ENCODE measurements at places on chromosomes 6 and 20.

DNA sequence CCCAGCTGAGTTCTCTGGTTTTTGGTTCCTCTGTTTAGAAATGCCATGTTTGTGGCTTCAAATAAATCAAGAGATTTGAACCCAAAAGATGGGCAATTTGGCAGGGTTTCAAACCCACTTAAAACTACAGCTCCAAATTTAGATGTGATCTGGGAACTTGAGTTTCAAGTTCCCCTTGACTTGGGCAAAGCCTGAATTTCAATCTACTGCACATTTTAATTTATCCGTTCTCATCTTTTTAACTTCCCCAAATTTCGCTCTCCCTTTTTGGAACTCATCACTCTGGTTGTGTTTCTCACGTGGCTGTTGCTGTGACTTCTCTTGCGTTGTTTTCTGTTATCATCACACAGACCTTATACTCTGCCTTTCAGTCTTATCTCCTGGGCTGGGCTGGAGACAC is 230.9 kb downstream of the CDC5L start:
- no peak for DNase-seq

DNA sequence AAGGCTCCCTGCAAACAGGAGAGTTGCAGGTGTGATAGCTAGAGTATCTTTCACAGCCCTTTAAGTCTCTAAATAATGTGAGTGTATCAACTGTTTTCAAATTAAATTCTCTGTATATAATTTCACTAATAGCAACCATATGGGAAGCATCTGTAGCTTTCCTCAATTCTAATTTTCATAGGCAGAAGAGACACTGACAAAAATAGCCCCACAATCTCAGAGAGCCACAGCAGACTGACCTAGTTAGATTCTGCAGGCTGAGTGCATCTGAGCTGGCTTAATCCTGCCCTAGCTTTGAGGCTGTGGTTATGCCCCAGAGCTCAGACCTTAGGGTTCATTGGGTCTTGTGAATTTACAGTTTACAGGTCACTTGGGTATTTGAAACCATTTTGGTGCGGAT is 63.9 kb downstream of the MAP7 start:
- DNase-seq = no peak

DNA sequence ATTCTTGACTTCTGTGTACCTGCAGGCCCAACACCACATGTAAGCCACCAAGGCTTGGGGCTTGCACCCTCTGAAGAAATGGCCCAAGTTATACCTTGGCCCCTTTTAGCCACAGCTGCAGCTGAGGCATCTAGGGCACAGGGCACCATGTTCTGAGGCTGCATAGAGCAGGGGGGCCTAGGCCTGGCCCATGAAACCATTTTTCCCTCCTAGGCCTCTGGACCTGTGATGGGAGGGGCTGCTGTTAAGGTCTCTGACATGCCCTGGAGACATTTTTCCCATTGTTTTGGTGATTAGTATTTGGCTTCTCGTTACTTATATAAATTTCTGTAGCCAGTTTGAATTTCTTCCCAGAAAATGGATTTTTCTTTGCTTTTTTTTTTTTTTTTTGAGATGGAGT is 50.4 kb upstream of the SEC63 start:
- DNase-seq = no peak

DNA sequence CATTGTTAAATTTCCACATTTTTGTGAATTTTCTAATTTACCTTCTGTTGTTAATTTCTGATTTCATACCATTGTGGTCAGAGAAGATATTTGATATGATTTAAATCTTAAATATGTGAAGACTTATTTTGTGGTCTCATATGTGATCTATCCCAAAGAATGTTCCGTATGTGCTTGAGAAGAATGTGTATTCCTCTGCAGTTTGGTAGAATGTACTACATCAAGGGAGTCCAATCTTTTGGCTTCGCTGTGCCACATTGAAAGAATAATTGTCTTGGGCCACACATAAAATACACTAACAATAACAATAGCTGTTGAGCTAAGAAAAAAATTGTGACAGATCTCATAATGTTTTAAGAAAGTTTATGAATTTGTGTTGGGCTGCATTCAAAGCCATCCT is 176.2 kb upstream of the PRND start:
- DNase-seq = no peak

GRCh38 chr6:155155787-155156447 is 107.9 kb upstream of the CLDN20 start:
- DNase-seq = no peak

GRCh38 chr6:101605874-101606273 is 212.4 kb downstream of the GRIK2 start:
- no peak for DNase-seq

GRCh38 chr6:106897580-106897979 is 76.9 kb downstream of the CD24 start:
- no peak for DNase-seq

DNA sequence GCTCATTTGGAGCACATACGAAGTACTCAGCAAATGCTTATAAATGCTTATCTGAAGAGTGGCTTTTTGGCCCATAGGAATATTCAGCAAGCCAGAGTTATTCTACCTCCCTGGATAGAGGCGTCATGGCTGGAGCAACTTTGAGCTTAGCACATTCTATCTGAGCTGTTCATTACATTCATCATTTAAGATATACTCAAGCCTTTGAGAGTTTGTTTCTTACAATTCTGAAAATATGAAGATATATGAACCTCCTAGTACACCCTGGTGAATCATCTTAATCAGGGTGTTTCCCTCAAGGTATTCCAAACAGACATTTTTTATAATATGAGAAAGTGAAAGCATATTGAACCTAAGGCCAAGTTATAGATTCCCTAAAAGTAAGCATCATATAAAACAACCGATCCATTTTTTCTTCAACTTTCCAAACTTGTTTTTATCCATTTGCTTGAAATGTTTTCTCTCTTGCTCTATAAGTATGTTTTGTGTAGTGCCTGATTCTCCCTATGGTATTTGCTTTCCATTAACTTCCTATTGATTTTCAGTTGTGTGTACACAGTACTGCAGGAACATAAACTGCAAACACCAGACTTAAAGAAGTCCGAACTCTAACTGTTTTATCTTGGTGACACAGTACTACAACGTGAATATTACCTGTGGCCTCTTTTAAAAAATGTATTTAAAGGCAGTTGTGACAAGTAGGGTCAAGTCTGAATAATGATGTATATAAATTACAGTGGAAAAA is 139.7 kb upstream of the PTPRK start:
- no peak for DNase-seq

DNA sequence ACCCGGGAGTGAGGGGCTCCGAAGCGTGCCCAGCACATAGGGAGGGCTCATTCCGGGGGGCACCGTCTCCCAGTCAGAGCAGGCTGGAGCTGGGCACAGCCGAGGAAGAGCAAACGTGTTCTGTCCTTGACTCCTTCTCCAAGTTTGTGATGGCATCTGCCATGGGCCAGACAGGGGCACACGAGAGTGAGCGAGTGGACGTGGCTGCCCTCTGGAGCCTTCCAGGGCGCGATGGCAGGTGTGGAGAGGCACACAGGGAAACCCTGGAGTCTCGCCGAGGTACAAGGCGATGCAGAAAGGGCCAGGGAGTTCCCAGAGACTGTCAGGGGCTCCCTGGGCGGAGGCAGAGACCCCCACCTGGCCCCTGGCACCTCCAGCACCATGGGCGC is 9.9 kb upstream of the GATA5 start:
- DNase-seq = no peak

DNA sequence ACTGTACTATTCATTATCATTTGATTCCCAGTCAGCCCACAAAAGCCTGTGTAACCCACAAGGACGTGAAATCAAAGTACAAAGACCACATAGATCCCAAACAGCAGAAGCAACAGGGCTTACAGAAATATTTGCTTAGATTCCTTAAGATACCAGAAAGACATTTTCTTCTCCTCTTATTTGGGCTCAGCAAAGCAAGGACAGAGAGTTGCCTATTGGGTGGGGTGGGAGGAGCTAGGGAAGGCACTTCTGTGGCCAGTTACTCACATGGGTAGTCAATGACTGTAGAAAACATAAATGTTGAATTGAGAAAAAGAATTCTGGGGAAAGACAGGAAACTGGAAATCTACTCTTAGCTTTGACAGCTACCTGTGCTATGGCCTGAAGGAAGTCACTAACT is 19.8 kb downstream of the PDE7B start:
- DNase-seq = no peak

GRCh38 chr20:44089987-44090674 is 96.9 kb downstream of the JPH2 start:
- DNase-seq = peak; percentile 46

GRCh38 chr6:105997482-105997881 is 88.7 kb upstream of the PRDM1 start:
- no peak for DNase-seq

- DNase-seq = no peak
These were observed 13.4 kb upstream of the HIVEP2 start for GRCh38 chr6:142958343-142958742.

- no peak for DNase-seq
These were observed 572 bp upstream of the ZDHHC14 start for GRCh38 chr6:157380458-157380778.

DNA sequence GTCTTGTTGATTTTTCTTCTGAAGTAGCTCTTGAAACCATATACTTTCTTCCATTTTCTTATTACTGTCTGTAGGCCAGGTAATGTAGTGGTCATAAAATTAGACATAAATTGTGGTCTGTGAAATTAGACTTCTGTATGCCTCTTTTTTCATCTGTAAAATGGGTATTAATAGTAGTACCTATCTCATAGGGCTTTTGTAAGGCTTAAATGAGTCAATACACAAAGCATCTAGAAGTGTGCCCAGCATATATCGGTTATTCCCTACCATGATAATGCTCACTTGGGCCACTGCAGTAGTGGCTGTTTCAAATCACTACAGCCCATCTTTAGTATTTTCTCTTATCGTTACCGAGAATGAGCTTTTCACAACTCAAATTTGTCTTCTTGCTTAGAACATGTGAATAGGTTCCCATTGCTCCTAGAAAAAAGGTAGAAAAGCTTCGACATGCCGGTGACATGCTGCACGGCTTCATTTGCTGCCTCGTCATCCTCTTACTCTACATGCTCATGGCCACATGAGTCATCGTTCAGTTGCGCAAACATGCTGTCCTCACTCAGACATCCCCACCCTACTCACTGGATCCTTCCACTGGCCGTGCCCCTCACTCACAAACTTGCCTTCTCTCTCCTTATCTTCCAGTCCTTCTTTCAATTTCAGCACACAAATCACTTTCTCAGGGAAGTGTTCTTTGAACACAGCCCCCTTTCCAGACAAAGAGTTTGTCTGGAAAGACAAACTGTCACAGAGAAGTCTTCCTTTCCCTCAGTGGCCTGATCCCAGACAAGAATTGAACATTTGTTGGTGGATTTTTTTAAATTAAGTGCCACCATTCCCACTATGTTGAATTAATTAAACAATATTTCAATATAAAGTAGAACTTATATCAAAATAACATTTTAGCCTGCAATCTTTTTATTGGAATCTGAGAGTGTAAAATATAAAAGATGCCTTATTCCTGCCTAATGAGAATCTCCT is 32.2 kb upstream of the ERVFRD-1 start:
- DNase-seq = no peak

- no peak for DNase-seq
These were observed 640 bp downstream of the LRRN4 start for GRCh38 chr20:6053064-6053775.

GRCh38 chr6:56193846-56194245 is 53.5 kb downstream of the COL21A1 start:
- no peak for DNase-seq

DNA sequence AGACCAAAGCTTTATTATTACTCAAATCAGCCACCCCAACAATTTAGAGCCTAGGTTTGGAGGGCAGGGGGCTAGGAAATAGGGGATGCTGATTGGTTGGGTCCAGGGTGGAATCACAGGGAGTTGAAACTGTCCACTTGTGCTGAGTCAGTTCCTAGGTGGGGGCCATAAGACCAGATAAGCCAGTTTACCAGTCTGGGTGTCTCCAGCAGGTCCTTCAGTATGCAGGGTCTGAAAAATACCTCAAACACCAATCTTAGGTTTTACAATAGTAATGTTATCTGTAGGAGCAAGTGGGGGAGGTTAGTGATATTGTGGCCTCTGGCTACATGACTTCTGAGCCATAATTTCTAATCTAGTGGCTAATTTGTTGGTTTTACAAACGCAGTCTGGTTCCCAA is 63.2 kb downstream of the UBR2 start:
- no peak for DNase-seq

DNA sequence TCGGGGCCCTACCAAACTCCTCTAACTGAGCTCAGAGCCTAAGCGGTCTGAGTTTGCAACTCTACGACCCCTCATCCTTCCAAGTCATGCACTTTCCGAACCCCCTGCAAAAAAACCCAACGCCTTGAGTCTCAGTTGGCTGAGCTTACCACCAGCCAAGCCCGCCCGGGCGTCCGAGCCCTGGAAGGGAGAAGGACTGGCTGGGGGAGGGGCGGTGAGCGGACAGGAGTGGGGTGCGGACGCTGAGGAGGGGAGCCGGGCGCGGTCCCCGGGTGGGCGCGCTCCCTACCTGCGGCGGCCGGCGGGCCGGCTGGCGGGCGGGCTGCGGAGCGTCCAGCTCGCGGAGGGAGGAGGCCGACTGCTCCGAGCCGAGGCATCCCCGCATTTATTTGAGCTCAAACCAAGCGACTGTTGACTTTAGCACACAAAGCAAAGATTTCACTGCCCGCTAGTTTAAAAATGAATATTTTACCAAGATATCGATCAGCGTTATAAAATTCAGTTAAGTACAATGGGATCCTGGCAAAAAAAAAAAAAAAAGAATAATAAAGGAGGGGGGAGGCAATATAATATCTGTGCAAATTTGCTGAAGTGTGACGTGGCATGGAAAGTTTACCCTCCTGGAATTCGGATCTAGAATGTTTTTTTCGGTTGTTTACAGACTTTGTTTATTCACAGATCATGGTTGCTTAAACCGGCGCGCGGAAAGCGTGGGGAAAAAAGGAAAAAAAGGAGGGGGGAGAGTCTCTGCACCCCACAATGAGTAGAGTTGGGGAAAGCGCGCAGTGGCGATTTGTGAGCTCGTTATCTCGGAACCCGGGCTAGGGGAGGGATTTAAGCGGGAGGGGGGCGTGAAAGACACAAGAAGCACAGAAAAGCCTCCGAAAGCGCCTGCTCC is 5.9 kb downstream of the FOXA2 start:
- no peak for DNase-seq

- DNase-seq = no peak
These were observed 36.8 kb upstream of the PRND start for GRCh38 chr20:4684837-4685413.

- DNase-seq = no peak
These were observed 97.9 kb upstream of the NEDD9 start for GRCh38 chr6:11330413-11330760.

- peak; percentile 88 for DNase-seq
These were observed 1.3 kb downstream of the RNF24 start for GRCh38 chr20:4014031-4014474.

GRCh38 chr6:126625019-126625418 is 285.1 kb downstream of the CENPW start:
- DNase-seq = no peak

- DNase-seq = no peak
These were observed 222.9 kb downstream of the PREX1 start for GRCh38 chr20:48604936-48605335.

GRCh38 chr6:81138236-81138635 is 614.2 kb downstream of the TENT5A start:
- peak; percentile 10 for DNase-seq

GRCh38 chr6:36657271-36657670 is 21.2 kb upstream of the CDKN1A start:
- DNase-seq = no peak

Measured in NCI-H1105 (cell line).